ENCODE measurements at places on chromosomes 5 and 9.
A peak's percentile ranks its signal among the peaks of the same experiment; 100 is the strongest.

DNA sequence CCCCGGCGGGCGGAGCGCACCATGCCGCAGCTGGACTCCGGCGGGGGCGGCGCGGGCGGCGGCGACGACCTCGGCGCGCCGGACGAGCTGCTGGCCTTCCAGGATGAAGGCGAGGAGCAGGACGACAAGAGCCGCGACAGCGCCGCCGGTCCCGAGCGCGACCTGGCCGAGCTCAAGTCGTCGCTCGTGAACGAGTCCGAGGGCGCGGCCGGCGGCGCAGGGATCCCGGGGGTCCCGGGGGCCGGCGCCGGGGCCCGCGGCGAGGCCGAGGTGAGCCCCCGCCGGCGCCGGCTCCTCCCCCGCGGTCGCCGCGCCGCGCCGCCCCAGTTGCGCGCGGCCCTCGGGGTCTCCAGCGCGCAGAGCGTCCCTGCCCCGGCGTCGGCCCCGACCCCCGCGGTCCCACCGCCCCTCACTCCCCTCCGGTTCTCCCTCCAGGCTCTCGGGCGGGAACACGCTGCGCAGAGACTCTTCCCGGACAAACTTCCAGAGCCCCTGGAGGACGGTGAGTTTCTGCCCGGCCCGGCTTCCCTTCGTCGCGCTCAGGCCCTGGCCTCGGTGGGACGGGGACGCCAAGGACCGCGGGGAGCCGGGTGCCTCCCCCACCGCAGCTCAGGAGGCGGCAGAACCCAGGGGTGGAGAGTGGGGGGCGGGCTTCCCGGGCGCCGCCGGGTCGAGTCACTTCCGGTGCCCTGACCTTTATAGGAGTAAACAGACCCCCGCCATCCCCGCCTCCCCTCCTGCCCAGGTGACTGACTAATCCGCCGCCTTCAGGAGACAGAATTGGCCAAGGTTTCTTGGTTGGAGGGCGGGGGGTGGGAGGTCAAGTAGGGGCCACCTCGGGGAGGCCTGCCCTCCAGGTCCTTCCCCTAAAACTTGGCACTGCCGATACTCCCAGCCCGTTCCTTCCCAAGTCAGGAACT, 665 bp downstream of the TCF7 start:
- peak; percentile 73 for DNase-seq

DNA sequence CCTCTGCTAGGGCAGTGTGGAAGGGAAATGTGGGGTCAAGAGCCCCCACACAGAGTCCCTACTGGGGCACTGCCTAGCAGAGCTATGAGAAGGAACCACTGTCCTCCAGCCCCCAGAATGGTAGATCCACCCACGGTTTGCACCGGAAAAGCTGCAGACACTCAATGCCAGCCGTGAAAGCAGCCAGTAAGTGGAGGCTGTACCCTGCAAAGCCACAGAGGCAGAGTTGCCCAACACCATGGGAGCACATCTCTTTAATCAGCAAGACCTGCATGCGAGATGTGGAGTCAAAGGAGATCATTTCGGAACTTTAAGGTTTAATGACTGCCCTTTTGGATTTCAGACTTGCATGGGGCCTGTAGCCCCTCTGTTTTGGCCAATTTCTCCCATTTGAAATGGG, 52.2 kb downstream of the GKAP1 start:
- no peak for DNase-seq

DNA sequence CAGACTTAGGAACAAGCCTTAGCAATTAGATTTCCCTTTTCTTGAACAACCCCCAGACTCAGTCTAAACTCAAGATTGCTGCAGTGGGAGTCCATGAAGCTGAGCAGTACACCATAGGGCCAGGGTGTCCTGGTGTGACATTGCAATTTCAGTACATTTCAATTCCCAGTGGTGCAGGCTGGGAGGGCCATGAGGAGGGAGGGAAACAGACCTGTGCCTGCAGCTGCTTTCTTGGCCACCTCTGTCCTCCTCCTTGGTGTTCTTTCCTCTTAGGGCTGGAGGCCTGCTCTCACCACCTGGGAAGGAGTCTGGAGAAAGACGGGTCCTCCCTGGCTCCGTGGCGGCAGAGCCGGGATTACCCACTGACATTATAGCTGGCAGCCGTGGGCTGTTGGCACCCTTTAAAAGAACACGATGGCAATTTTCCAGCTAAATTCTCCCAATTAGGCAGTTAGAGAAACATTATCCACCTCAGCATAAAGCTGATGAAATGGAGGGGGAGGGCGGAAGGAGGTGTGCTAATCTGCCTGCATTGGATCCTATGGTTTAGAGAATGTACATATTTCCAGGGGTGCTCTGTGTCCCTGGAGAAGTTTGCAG, 186.4 kb downstream of the SLIT3 start:
- no peak for DNase-seq

DNA sequence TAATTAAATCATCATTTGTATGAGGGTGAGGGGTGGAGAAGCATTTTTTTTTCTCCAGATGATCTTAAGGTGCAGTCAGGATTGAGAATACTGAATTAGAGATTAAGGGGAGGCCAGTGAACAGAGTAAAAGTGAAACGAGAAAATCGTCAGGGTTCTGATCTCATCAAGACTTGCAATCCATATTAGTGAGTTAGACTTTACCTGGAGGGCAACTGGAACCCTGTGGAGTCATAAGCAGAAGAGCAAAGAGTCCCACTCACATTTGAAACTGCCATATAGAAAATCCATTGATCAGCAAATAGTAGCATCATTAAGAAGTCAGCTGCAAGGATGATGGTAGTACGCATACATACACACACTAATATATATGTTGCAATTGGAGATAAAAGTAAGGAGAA, 466.2 kb upstream of the PAPPA start:
- DNase-seq, result no peak

DNA sequence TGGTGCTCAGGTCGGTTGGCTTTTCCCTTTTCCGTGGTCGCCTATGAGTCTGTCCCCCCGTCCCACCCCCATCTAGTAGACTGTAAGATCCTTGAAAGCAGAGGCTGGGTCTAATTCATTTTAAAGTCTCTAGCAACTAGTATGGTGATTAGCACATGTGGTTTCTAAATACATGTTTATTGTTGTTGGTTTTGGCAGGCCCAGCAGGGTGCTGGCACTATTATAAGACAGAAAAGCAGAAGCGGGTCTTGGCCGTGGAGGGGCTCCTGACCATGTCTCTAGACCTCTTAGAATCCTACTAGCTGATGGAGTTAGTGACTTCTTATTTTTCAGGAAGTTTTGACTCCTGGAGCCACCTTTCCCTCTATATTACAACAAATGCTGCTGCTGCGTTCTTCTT, 61.5 kb upstream of the TNFSF8 start:
- no peak for DNase-seq

DNA sequence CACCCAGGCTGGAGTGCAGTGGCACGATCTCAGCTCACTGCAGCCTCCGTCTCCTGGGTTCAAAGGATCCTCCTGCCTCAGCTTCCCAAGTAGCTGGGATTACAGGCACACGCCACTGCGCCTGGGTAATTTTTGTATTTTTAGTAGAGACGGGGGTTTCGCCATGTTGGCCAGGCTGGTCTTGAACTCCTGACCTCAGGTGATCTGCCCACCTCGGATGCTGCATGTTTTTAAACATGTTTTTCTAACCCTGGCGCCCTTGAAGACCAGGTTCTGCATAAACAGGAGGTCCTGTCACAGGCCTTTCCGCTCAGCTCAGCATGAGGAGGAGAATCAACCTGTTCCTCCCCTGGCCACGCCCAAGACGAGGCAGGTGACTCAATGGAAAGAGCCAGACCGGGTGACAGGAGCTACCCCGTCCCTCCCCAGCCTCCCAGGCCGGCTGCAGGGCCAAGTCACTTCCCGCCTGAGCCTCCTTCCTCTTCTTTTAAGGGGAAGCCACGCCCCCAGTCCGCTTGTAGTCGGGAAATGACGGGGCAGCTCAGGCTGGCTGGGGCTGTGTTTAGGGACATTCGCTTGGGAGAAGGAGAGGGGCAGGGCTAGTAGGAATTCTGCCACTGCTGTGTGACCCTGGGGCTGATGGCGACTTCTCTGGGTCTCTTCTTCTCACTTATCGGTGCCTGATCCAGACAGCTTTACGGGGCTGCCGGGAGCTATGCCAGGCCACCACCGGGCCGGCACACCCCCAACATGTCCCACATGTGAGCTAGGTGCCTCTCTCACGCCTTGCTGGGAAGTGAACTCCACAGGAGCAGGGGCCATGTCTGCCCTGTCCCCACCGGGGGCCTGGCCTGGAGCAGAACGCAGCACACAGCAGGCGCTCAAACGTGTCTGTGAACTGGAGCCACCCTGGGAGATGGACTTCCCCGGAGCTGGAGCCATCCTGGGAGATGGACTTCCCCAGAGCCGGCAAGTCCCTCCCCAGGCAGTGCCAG, 6.1 kb downstream of the NOTCH1 start:
- DNase-seq, result peak; percentile 82

DNA sequence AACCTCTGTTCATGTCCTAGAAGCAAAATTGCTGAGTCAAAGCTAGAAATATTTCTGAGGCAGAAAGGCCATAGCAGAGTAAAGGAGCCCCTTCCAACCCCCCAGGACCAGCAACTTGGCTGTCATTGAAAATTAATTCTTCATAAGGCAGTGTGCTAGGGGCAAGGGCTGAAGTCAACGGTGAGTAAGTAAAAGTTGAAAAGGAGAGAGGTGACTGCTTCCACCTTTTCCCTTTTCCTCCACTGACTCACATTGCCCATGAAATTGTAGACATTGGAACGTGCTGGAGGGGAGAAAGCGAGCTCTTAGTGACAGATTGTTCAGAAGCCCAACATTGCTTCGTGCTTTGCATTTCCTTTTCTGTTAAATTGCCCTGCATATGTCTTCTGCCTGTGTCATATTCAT, 19.1 kb downstream of the GLRA1 start:
- DNase-seq, result no peak

- no peak for DNase-seq
Observed at GRCh38 chr5:38765399-38765861, 80.4 kb upstream of the OSMR start.

- no peak for DNase-seq
Observed at GRCh38 chr9:37010180-37010579, 23.9 kb downstream of the PAX5 start.

DNA sequence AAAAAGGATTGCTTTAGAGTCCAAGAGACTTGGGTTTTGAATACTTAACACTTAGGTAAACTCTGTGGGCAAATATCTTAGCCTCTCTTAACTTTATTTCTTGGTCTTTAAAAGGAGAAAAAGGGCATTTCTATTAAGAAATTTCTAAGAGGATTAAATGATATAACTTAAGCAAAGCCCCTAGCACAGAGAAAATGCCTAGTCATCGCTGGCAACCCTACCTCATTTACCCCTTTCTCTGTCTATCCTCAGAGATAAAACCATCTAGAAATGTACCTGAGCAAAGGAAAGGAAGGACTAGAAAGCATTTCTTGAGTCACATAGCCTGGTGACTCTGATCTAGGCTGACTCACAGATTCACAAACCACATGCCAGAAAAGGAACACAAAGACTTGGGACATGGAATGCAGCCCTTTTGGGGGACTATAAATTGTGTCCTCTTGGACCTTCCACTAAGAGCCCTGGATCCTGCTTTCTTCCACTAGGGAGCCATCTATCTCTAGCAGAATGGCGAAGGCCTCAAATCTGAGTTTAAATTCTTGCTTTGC, 120.6 kb downstream of the FOXD1 start:
- DNase-seq, result no peak

GRCh38 chr5:141874262-141874964, 3.8 kb downstream of the PCDH1 start:
- DNase-seq, result no peak

DNA sequence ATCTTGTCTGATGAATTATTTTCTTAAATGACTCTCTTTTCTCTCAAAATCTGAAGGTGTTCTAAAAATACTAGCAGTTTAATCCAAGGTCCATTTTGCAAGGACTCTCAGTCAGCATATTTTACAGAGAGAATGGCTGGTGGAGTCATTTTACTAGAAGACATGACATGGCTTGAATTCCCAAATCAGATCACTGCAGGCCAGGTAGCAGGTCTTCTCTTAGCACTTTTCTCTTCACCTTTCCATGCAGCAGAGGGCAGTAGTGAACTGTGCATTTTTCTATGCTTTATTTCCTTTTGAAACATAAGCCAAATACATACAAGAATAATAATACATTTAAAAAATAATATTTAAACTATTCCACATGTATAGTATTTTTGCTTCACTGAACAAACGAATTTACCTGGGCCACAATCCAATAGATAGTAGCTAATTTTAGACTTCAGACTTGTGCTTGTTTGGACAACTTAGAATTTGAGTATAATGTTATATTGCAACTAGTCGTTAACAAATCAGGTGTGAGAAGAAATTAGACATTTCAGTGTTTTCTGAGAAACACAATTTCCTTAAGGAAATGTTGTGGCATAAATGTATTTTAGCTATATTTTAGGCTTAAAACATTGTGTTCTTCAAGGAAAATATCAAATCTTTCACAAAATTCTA, 289.4 kb upstream of the DAB2 start:
- no peak for DNase-seq

GRCh38 chr5:56172241-56172640, 60.9 kb downstream of the ANKRD55 start:
- DNase-seq, result no peak

DNA sequence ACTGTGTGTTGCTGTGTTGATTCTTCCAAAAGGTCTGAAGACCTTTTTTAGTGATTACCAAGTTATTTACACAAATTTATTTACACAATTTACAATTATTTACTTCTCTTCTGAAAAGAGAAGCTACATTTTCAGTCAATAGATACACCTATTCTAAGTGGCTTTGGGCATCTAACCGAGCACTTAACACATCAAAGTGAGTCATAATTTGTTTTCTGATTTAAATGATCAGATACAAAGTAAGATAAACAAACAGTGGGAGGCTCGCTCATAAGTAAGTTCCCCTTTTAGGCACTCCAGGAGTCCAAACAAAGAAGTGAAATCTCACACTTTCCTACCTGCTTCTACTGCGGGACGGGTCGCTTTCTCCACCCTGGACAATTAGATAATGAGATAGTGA, 90.2 kb downstream of the APBA1 start:
- DNase-seq, result no peak

- DNase-seq, result no peak
Observed at GRCh38 chr5:113205807-113206206, 229.0 kb downstream of the TSSK1B start.

DNA sequence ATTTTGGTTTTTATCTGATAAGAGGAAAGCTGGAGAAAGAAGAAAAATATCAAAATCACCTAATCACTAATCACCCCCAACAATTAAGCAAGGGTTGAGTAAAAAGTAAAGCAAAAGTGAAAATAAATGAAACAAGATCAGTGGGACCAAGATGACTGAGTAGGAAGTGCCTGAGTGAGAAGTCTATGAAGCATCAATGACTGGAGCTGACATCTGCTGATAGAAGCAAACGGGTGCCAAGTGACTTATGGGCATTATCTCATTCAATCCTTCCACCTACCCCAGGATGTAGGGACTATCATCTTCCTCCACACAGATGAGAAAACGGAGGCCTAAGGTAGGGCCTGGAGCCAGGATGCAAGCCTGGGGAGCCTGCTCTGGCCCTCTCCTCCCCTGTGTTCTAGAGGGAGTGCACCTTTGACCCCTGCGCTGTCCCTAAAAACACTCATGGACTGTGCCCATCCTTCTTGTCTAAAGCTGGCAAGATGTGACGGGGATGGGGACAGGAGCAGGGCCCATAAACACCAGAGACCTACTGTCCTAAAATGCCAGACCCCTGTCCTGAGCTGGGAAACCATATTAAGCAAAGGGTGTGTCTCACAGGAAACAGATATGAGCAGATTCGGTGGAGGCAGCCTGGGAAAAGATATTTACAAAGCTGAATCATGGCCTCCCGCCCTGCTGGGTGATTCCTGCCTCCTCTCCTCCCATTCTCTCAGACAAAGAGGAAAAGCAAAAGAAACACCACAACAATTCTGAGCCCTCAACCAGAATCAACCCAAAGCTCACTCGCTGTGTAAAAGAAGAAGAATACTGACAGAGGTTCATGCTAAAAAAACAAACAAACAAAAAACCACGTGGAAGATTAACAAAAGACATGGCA, 116.0 kb downstream of the AUH start:
- DNase-seq, result no peak

All from stimulated activated CD4-positive, alpha-beta T cell treated with anti-CD3 and anti-CD28 coated beads, Interleukin-1b, Interleukin-23, amount 100 ng/mL, for 4 hours (primary cell).